Renal cortical epithelial cell (primary cell): ENCODE measurements at places on chromosomes 3 and 15. TPM values are rescaled to one million over a fixed set of nuclear protein-coding genes. Genes with fewer than 3 reads are reported as not detected.

GRCh38 chr3:54709785-54710184 is 218.1 kb downstream of the LRTM1 start:
- DNase-seq = no peak

- no peak for DNase-seq
These were observed 34.7 kb downstream of the TM2D3 start for GRCh38 chr15:101617390-101617965.

DNA sequence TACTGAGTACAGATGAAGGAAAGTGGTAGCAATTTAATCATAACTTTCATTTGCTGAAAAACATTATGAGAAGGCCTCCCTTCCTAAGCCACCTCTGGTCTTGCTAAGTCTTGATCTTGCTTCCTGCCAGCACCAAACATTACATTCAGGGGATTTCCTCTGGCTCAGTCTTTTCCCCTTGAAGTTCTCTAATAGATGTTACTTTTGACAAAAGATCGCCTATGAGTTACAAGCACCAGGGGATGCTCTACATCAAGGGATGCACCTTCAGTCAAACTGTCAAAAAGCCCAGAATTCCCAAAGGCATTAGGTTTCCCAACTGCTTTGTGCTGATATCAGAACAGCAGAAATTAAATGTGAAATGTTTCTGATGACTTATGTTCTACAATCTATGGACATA is 47.3 kb downstream of the AQP9 start:
- no peak for DNase-seq

Gene GATA2
- 1.6 and 4.3 TPM in 2 replicates for total RNA-seq

Gene C3orf85
- not detected in 2 replicates for total RNA-seq
